ENCODE measurements at places on chromosomes 5 and 9.

DNA sequence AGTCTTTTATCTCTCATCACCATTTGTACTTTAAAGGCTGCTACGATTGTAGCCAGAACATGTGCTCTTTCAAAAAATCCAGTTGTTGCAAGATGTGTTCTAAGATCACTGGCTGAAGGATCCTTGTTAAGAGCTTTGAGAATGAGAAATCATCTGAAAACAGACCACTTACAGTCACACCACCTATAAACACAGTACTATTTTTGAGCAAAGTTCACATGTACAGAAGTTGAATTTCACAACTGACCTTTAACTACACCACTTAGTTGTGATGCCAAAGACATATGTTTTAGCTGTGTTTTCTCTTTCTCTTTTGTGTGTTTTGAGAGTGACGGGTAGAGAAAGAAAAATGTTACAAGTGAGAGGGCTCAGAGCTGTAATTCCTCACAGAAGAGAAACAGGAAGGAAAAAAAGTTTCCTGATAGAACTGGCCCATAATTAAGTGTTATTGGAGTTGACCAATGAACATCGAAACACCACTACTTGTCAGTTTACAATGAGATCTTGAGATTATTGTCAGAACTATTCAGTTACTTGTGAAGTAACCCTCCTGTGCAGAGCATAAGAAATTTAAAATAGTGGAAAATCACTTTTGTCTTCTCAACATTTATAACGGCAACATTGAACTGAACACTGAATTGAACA lies 245.4 kb downstream of the MLLT3 start:
- no peak for DNase-seq

DNA sequence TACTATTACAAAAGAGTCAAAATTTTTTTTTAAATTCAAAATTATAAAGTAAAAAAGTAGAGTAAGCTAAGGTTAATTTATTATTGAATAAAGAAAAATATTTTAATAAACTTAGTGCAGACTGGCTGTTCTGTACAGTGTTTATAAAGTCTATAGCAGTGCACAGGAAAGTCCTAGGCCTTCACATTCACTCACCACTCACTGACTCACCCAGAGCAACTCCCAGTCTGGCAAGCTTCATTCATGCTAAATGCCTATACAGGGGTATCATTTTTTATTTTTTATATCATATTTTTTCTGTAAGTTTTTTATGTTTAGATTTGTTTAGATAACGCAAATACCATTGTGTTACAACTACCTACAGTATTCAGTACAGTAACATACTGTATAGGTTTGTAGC lies 700.7 kb upstream of the GRAMD2B start:
- no peak for DNase-seq

DNA sequence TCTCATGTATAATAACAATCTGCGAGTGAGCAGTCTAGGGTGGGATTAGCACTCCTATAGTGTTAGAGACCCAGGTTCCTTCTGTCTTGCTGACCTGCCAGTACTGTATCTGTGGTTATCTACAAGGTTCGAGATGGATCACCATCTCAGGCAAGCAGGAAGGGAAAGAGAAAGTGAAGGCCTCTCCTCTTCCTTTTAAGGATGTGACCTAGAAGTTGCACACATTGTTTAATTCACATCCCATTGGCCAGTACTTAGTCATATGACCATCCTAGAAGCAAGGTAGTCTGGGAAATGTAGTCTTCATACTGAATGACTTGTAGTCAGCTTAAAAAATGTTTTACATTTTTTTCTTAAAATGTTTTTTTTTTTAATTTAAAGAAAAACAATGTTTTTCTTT lies 168.6 kb downstream of the CARTPT start:
- no peak for DNase-seq

- no peak for DNase-seq
These were observed 7.6 kb upstream of the PPP1R26 start for GRCh38 chr9:135471791-135472640.

- no peak for DNase-seq
These were observed 24.4 kb upstream of the FIBCD1 start for GRCh38 chr9:130963337-130963908.

DNA sequence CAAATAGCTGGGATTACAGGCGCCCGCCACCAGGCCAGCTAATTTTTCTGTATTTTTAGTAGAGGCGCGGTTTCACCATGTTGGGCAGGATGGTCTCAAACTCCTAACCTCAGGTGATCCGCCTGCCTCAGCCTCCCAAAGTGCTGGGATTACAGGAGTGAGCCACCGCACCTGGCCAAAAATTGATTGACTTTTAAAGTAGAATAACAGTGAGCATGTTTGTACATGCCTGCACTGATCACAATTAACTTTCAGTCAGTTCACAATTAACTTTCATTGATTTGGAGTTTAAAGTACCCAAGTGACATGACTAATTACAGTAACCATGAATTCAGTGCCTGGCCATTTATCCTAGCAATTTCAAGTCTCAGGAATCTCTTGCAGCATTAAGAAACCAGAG lies 61.3 kb downstream of the ANKH start:
- DNase-seq: no peak

DNA sequence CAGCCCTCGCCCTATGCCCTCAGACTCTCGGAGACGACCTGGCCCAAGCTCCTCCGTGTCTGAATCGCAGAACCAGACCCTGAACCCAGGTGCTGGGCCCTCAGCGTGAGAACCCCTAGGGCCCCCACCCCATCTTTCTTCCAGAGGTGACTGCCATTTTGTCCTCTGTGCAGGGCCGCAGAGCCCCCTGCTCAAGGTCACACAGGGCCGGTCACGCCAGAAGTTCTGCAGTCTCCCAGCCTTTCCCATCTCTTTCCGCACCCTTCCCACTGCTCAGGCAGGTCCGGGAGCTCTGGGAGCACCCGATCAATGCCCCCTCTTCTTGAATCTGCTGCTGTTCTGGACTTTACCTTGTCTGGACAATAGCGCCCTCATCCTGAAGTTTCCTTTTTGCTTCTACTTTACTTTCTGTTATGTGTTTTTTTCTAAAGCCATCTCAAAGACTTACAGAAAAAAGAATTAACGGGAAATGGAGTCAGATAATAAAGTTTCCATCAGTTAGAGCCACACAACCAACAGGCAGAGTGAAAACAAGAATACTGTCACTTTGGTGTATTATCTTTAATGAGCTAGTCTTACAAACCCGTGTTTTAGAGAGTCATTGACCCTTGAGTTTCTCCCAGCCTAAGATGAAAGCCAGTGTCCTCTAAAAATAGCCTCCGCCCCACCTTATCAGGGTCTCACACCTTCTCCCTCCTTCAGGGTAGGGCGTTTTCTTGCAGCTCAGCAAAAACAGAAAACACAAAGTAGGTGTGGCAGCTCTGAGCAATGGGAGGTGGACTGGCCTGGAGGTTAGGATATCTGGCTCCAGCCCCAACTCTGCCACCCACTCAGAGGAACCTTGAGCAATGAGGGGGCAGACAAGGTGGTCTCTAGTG lies 1.8 kb downstream of the TMOD1 start:
- no peak for DNase-seq

- no peak for DNase-seq
These were observed 225.8 kb downstream of the ADAMTSL1 start for GRCh38 chr9:18699764-18700163.

DNA sequence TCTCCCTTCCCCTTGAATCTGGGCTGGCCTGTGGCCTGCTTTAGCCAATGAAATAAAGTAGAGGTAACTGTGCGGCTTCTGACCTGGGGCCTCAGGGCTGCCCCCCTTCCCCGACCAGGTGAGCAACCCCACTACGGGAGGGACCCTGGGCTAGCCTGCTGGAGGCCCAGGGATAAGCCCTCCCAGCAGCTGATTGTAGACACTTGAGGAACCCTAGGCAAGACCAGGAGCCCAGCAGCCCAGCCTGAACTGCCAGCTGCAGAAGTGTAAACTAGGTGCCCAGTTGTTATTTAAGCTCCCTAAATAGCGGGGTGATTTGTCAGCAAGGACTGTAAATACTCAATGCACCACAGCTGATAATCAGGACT lies 41.3 kb downstream of the RAPGEF1 start:
- no peak for DNase-seq

GRCh38 chr9:36113999-36114398 lies 22.5 kb upstream of the GLIPR2 start:
- DNase-seq: no peak

- no peak for DNase-seq
These were observed 124.1 kb downstream of the NXNL2 start for GRCh38 chr9:88659126-88659525.

DNA sequence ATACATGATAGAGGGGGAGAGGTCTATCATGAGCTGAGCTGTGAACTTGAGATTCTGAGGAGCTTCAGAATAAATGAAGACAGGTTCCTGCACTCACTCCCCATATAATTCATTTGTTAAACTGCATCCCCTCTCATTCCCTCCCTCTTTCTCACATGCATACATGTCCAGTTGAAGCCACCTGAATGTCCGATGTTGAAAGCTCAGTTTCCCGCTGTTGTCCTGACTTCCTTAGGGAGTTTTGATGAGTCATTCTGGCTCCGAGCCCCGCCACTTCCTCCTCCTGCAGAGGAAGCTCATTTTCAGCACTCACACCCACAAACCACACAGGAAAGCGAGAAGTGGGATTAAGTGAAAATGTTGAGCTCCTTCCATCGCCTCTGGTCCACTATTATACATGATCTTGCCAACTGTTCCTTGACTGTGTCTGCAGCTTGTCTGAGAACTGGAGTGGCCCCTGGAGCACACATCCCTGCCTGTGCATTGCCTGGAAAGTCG lies 121.2 kb downstream of the CEMIP2 start:
- no peak for DNase-seq

DNA sequence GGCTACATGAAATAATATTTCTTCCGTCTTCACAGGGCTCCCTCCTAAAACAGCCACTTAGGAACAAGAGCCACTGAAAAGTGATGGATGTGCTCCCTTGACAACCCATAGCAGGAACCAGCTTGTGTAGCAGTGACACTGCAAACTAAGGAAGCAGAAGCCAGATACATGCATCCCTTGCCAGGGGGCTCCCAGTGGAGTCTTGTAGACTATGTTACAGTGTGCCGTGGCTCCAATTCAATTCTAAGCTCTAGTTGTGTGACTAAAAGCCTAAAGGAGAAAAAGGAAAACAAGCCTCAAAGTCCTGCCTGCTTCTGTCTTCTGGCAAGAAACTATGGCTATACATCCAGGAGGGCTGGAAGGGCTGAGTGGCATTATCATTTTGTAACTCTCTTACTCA lies 12.2 kb upstream of the TAF1L start:
- DNase-seq: no peak

- DNase-seq: no peak
These were observed 88.4 kb downstream of the CAMSAP1 start for GRCh38 chr9:135818718-135819475.

DNA sequence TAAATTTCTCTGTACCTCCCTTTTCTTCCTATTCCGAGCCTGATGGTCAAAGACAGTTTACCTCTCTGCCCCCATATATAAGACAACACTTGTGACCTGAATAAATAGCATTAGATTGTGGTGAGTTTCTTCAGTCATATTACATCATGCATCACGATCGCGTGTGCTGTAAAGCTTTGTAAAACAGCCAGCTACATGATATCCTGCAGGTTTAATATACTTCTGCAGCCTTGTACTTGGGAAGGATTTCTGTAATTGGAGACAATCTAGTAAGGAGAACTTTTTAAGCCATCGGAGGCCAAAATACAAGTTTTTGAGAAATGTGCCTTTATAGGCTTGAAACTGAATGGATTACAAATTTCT lies 711.8 kb upstream of the WWC1 start:
- DNase-seq: no peak

GRCh38 chr9:127586537-127586936 lies 25.5 kb upstream of the STXBP1 start:
- peak; percentile 91 for DNase-seq

DNA sequence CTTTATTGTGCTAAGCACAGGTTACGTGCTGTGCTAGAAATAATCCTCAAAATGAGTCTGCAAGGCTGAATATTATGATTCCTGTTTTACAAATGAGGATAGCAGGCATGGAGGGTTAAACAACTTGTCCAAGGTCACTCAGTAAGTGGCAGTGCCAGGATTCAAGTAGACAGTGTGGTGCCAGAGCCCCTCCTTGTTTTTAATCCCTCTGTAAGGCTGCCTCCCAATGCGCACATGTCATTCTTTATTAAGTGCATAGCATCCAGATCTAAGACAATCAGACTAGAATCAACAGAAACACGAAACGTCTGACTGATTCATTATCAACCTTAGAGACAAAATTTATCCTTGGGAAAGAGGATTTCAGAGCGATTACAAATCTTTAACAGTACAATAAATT lies 199.6 kb downstream of the SMARCA2 start:
- peak; percentile 63 for DNase-seq

DNA sequence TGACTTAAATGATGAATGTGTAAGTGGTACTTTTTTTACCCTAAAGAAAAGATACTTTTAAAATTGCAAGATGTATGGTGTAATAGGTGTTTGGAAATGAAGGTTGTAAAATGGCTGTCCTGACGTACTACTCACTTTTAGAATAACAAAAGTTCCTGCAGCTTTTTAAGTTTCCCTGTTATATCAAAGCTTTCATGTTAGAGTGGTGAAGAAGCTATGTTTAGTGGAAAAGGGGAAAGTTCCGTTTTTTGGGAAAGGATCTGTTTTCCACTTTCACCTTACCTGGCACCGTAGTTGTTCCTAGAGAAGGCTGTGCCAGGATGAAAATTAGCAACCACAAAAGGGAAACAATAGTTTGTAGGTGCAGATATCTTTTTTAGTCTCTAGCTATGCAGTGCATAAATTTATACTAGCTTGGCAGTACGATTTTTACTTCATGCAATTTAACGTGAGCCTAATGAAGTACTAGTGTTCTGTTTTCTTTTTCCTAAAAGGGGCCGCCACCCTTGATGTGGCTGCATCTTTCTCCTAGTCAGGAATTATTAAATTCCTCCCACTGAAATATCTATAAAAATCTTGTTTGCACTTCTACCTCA lies 1.3 kb downstream of the TNPO1 start:
- DNase-seq: no peak

DNA sequence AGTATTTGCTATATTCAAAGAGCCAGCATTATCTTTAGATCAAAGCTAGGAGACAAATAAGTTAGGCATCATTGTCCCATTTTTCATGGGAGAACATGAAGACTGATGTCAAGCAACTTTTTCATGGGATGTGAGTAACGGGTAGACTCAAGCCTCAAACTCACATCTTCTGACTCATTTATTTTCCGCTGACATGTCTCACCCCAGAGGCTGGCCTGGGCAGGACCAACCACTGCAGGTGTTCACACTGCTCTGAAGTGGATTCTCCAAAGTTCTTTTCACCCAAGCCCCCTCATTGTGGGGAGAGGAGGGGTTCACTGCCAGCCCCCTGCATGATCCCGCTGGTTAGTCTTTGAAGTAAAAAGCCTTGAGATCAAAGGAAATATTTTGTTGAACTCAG lies 34.9 kb upstream of the BASP1 start:
- DNase-seq: no peak

DNA sequence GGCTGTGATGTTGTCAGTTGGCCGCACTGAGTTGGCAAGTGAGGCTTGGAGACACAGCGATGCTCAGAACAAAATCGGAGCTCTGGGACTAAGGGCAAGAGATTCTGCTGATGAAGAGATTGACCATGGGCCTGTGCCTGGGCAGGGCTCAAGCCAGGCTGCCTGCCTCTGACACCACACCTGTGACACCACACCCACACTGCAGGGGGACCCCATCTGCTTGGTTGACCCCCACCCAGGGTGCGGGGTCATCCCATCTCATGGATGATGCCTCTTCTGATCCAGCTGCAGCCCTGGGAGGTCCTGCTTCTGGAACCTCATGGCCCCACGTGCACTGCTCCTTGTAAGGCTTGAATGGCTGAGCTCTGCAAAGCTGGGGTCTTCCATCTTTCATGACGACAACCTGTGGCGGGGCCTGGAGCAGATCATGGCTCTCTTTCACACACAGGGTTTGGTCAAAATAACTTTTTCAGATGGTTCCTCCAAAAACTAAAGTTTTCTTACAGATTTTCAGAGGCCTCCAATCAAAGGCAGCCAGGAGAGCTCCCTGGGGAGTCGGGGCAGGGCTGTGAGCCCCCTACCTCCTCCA lies 185.2 kb downstream of the GADD45G start:
- no peak for DNase-seq
